ENCODE measurements at places on chromosomes 5 and 9.

DNA sequence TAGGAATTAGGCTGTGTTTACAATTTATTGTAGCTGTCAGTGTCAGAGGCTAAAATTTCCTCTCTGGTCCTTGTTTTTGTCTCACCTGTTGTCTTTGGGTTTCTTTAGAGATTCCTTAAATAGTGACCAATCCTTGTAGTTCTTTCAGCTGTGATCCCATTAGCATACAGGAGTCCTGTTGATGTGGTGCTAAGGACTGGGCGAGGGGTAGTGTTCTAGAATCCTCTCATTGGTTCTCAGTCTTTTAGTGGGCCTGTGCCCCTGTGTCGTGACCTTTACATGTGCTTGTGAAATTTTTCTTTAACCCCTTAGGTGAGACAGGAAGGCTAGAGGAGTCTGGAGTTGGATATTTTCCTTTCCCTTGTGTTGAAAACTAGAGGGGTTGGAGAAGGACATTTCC, 51.2 kb downstream of the ZNF618 start:
- no peak for DNase-seq

DNA sequence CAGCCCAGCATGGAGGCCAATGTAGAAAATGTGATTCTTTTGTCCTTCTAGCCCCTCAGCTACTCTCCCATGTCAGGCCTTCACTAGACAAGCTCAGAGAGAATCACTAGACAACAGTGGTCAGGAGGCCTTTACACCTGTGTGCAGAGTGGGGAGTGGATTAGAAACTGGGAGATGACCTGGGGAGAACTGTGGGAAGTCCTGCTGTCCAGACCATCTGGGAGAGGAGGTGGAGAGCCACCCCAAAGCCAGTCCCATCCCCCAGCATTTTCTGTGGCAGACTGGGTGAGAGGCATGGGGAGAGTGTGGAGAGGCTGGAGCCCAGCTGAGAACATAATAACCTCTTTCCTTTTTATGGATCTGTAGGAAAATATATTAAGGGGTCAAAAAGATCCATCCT, 452.0 kb upstream of the DMAC1 start:
- DNase-seq, result no peak

- DNase-seq, result no peak
Observed at GRCh38 chr5:766666-767431, 17.7 kb downstream of the ZDHHC11B start.

DNA sequence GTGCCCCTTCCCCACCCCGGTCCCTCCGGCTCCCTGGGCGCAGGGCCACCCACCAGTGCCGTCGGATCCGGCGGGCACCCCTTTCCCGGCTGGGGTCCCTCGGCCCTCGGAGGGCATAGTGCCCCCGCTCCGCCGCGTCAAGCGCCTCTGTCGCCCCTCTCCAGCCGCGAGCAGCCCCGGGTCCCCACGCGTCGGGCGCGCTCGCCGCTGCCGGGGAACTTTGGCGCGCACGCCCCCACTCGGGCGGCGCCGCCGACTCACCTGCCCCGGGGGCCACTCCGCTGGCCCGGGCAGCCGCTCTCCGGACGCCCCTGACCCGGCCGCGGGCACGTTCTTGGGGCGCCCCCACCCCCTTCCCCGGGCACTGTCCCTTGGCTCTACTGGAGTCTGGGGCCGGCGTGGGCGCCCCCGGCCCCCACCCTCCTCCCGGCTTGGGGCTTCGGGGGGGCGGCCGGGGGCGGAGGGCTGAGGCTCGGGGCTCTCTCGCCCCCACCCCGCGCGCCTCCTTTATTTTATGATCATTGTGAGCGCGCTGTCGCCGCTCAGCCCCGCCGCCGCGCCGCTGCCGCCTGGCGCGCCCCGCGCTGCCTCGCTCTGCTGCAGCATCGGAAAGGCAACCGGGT, 1.1 kb upstream of the FAM78A start:
- DNase-seq, result no peak

- no peak for DNase-seq
Observed at GRCh38 chr5:100890461-100891008, 12.5 kb downstream of the ST8SIA4 start.

DNA sequence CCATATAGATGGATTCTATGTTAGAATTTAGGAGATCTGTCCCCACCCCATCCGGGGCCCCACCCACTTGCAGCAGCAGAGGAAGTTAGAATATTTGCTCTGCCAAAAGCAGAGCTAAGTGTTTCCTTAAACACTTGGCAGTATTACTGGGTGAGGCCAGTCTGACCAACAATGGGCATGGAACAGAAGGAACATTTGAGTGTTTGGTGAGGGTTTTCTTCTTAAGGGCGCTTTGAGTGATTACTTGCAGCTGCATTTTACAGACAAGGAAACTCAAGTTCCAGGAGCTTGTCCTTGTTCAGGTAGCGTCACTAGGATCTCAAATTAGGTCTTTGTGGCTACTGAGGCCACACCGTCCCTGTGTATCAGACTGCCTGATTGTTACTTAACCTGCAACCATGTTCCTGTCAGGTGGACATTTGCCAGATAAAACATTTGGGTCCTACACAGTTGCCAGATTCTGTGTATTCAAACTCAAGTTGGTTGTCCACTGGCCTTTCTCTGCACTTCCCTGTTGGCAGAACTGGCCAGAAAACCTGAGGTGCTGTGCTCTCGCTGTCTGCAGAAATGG, 59.3 kb downstream of the SLC46A2 start:
- DNase-seq, result no peak

- no peak for DNase-seq
Observed at GRCh38 chr5:60497706-60498500, 202.1 kb downstream of the DEPDC1B start.

Measured in hippocampal formation (tissue), 2 donors.